GM23338 (cell line): ENCODE measurements at places on chromosomes 11 and 22.
A peak's percentile ranks its signal among the peaks of the same experiment; 100 is the strongest.

DNA sequence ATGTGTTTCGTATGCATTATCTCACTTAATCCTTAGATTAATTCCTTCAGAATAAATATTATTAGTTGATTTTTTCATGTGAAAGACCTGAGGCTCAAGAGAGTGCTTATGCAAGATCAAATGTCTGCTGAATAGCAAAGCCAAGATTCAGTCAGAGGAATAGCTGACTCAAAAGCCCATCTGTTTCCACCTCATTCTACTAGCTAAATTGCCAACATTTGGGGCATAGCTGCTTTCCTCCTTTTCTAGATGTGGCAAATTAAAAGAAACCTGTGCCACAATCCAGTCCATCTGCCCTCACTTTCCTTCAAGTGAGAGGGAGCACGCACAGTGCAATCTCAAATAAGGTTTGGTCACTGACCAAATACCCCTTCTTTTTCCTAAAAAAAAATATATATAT lies 121.1 kb downstream of the PAX6 start:
- no peak for DNase-seq

DNA sequence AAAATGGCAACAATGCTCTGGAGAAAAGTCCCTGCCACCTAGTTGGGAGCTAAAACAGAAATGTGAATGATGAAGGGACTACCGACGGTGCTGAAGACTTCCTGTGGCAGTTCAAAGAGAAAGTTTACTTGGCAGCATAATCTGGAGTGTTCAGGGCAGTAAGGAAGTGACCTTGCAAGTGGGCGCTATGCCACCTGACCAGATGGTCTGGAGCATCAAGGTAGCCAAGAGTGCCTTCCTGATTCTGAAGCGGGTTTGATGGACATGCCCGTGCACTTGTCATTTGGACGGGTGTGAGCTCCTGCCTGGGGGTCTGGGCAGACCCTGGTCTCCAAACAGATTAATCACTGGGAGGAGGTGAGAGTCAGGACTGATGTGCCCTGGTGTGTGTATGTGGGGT lies 1.8 kb upstream of the SNX19 start:
- DNase-seq: no peak

DNA sequence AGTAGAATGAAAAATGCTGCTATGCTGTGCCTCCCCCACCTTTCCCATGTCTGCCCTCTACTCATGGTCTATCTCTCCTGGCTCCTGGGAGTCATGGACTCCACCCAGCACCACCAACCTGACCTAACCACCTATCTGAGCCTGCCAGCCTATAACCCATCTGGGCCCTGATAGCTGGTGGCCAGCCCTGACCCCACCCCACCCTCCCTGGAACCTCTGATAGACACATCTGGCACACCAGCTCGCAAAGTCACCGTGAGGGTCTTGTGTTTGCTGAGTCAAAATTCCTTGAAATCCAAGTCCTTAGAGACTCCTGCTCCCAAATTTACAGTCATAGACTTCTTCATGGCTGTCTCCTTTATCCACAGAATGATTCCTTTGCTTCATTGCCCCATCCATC lies 14.9 kb upstream of the HBE1 start:
- no peak for DNase-seq

GRCh38 chr11:69820441-69820840 lies 1.2 kb upstream of the FGF3 start:
- no peak for DNase-seq

- DNase-seq: peak; percentile 67
Measured at GRCh38 chr22:19122752-19123492, 710 bp upstream of the DGCR2 start.

DNA sequence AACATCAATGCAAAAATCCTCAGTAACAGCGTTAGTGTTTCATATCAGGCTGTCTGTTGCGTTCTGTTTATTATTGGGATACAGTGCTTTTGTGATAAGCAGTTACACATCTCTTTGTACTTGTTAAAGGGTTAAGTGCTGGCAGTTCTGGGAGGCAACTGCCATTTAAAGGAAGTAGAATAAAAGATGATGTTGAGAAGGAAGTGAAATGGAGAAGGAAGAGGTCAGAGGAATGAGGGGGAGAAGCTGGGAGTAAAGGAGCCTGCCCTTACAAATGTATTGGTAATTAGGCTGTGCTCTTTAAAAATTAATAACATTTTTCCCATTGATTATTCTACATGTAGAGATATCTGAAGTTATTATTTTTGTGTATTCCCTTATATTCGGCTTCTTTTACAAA lies 674.7 kb downstream of the NTM start:
- no peak for DNase-seq

DNA sequence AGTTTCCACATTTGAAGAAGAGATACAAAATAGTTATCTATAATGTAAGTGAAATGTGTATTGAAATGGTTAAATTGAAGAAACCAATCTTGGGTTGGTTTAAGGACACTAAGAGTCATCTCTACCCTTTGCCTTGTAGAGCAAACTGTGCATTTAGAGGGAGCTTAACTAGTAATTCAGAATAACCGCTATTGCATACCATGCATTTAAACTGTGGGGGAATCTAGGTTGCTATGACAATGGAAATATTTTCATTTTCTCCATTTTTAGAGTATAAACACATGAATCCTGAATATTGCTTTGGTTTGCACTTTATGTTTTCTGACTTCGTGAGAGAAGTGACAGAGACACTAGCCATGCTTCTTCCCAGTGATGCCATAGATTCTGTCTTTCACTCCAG lies 39.7 kb downstream of the FAT3 start:
- DNase-seq: no peak

DNA sequence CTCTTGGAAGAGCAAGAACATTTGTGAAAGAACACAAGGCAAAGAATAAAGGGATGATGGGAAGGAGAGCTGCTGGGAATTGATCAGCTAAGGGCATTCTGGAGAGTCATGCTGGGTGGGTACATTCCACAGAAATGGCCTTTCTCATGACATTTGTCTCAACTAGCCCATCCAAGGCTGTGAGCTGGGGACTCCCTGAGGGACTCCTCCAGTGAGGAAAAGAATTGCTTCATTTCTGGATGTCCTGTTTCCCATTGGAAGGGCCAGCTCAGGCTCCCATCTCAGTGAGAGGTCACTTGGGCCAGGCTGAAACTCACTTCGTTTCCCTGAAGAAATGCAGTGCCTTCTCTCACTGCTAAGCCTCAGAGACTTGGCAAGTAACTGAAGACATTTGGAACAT lies 106.8 kb downstream of the CD44 start:
- DNase-seq: no peak

DNA sequence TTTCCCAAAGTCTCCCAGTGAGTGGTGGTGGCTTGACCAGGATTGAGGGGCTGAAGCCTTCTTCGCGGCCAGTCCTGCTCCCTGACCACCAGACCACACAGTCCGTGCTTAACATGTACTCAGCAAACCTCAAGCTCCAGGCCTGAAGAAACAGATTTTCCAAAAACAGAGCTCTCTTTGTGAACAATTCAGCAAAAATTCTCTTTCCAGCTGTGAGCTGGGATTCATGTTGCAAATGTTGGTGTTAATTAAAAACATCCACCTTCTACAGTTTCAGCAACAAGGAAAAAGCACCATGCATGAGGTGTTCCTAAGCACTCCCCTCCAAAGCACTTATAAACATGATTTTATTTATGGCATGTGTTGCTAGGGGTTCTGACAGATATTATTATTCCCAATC lies 129.5 kb downstream of the ETS1 start:
- no peak for DNase-seq

DNA sequence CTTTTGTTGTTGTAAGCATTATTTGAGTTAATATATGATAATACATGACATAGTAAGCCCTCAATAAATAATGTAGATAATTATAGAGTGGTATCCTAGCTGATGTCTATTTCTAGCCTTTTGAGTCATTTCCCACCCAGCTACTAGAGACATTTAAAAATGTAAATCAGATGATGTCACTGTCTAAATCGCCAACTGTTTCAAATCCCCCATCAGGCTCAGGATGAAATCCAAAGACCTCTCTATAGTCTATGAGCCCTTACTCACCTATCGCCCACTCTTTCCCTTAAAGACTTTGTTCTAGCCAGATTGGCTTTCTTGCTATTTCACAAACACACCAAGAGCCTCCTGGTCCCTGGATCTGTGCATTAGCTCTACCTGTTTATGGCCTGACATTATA lies 135.4 kb upstream of the PLET1 start:
- no peak for DNase-seq

GRCh38 chr11:94734563-94735275 lies 33.4 kb upstream of the AMOTL1 start:
- DNase-seq: peak; percentile 59

DNA sequence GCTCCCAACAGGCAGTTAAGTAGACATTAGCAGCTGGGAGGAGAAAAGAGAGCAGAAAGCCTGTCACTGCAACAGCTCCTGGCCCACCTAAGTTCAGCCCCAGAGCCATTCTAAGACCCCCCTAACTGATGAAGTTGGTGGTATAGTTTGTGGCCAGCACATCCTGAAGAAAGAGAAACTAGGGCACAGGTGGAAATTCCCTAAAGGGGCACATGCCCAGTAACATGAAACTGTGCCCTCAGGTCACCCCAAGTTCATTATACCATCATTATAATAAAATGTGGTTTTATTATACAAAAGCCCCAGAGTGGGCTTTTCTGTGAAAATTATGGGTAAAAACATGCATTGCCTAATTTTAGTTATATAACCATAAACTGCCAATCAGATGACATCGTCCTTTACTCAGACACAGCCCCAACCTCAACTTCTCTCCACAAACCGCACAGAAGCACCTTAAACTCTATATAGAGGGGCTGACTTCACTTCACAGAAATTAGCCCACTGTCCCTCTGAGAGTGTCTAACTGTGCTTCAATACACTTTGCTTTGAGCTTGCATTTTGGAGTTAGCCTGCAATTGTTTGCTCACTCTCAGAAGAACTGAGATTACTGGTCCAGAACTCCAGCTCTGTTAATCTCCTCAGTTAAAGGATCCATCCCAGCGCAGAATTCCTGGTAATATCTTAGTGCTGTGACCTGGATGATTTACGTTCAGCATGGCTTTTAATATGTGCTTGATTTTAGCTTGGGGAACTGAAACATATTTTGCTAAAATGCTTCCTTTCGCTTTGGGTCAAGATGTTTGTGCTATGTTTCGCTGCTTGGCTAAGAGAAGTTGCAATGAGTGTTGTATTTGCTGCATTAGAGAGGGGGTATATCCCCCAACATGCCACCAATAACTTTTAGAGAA lies 1.8 kb upstream of the APOL3 start:
- no peak for DNase-seq

DNA sequence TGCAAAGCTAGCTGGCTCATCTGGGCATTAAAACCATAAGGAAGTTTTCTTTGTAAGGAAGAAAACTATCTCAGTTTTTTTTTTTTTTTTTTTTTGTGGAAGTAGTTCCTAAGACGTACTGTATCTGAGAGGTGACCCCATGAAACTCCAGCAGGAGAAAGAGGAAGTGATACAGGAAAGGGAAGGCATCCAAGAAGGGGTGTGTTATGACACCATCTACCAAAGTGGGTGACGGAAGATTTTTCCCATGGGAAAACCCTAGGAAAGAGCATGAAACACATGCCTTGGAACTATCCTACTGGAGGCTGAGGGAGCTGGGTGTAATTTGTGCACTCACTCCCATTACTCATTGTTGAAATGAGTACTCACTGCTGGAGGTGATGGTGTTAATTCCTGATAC lies 63.8 kb upstream of the ARHGAP20 start:
- no peak for DNase-seq

- no peak for DNase-seq
Measured at GRCh38 chr11:122895563-122895962, 13.0 kb downstream of the JHY start.

- DNase-seq: no peak
Measured at GRCh38 chr11:69828276-69828970, 9.2 kb upstream of the FGF3 start.

- DNase-seq: no peak
Measured at GRCh38 chr11:69450064-69450856, 31.2 kb upstream of the LINC01488 start.

GRCh38 chr11:64229744-64230170 lies 591 bp upstream of the DNAJC4 start:
- DNase-seq: no peak

- no peak for DNase-seq
Measured at GRCh38 chr11:112129656-112130055, 34.2 kb downstream of the IL18 start.

DNA sequence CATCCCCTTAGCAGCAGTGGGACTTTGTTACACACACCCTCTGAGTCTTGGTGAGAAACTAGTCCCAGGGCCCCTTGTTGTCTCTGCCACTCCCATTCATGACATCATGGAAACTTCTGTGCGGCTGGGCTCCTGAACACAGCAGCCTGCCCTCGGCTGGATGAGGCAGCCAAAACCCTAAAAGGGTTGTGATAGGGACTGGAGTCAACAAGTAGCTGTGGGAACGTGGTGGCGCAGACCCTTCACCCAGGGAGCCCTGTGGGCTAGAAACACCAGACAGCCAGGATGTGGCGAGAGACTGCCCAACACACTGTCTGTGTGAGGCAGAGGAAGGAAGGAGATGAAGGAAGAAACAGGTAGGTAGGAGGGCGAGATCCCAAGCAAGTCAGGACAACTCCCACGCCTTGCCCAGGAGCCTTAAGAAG lies 3.9 kb downstream of the CD3D start:
- peak; percentile 9 for DNase-seq

DNA sequence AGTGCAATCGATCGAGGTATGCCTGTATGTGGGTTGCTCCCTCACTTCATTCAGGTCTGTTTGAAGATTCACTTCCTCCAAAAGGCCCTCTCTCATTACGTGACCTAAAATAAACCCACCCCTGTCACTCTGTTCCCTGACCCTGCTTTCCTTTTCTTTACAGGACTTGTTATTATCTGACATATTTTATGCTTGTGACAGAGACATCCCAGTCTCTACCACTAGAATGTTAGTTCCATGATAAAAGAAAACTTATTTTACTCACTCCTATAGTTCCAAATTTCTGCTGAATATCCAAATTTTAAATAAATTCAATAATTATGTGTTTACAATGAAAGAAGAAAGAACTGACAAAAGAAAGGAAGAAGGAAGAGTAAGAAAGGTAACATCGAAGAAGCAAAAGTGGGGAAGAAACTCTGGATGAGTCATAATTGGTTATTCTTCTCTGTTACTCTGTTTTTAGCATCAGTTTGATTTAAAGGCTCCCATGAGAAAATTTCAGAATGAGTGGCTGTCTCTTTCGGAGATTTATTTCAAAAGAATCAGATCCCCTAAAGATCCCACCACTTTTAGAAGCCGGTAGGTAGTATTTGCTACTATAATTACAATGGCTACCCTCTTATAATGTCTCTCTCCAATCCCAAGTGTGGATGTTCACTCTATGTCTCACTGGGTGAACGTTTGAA lies 33.5 kb downstream of the ENTHD1 start:
- no peak for DNase-seq

GRCh38 chr22:37414288-37414687 lies 13.0 kb downstream of the ELFN2 start:
- DNase-seq: no peak

- DNase-seq: no peak
Measured at GRCh38 chr11:11069841-11070835, 212.3 kb upstream of the ZBED5 start.

- no peak for DNase-seq
Measured at GRCh38 chr11:72899238-72899637, 85.0 kb downstream of the ATG16L2 start.

- no peak for DNase-seq
Measured at GRCh38 chr11:116888024-116888423, 50.6 kb upstream of the APOA1 start.

GRCh38 chr11:33687733-33688479 lies 12.7 kb downstream of the C11orf91 start:
- DNase-seq: peak; percentile 86
